ENCODE measurements at places on chromosomes 4 and X.
A peak's percentile ranks its signal among the peaks of the same experiment; 100 is the strongest.

- no peak for DNase-seq
These were observed 16.2 kb downstream of the ZFYVE28 start for GRCh38 chr4:2402048-2402842.

GRCh38 chrX:40304115-40304514 is 206.4 kb upstream of the BCOR start:
- no peak for DNase-seq

- DNase-seq, result no peak
These were observed 76.2 kb downstream of the PRRG1 start for GRCh38 chrX:37425370-37425769.

- DNase-seq, result no peak
These were observed 91.6 kb downstream of the TSPAN7 start for GRCh38 chrX:38652934-38653442.

GRCh38 chrX:68844581-68844980 is 15.8 kb downstream of the EFNB1 start:
- no peak for DNase-seq

GRCh38 chr4:20658456-20658855 is 41.8 kb upstream of the PACRGL start:
- DNase-seq, result no peak

- no peak for DNase-seq
These were observed 329.4 kb downstream of the NAF1 start for GRCh38 chr4:162837241-162837640.

DNA sequence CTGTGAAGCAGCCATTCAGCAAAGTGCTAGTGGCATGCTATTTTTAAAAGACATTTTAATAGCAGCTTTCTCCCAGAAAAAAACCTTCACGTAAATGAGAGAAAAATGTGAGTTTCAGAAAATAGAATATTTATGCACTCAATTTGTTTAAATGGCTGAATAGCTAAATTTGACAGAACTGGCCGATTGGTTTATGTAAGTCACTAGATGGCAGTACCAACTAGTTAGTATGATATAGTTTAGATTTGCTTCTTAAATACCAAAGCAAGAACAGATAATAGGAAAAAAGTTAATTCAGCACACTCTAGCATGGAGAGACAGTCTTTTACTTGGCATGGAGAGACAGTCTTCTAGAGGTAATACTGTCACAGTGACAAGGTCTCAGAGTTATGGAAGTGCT is 250.1 kb downstream of the SNCA start:
- no peak for DNase-seq

- DNase-seq, result no peak
These were observed 1.1 kb downstream of the SOWAHB start for GRCh38 chr4:76896614-76897535.

- DNase-seq, result no peak
These were observed 46.5 kb downstream of the CWH43 start for GRCh38 chr4:49032440-49033161.

- DNase-seq, result no peak
These were observed 1.5 kb downstream of the STARD8 start for GRCh38 chrX:68648960-68649359.

DNA sequence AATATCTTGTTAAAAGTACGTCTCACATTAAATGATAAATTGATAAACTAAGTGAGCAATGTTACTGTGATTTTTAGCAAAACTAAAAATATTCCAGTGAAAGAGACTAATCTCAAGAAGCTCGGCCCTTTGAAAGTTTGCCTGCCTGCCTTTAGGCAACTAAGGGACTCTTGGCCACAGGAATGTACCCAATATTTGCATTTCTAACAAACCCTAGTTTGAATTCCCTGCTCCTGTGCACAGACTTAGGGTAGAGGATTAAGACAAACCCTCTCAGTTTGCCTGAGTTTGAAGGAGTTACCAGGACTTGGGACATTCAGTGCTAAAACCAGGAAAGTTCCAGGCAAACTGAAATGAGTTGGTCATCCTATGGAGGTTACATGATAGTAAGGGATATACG is 157.1 kb downstream of the SCFD2 start:
- DNase-seq, result no peak

DNA sequence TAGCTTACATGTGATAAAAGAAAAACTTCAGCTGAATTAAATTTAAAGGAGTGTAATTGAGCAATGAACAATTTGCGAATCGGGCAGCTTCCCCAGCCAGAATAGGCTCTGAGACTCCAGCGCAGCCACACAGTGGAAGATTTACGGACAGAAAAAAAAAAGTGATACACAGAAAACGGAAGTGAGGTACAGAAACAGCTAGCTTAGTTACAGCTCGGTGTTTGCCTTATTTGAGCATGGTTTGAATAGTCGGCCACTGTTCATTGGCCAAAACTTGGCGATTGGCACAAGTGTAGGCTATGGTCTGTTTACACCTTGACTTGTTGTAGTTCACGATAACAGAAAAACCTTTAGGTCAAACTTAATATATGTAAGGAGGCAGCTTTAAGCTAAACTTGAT is 16.7 kb upstream of the SUPT20HL1 start:
- no peak for DNase-seq

- no peak for DNase-seq
These were observed 209.4 kb upstream of the ANXA3 start for GRCh38 chr4:78342125-78342524.

DNA sequence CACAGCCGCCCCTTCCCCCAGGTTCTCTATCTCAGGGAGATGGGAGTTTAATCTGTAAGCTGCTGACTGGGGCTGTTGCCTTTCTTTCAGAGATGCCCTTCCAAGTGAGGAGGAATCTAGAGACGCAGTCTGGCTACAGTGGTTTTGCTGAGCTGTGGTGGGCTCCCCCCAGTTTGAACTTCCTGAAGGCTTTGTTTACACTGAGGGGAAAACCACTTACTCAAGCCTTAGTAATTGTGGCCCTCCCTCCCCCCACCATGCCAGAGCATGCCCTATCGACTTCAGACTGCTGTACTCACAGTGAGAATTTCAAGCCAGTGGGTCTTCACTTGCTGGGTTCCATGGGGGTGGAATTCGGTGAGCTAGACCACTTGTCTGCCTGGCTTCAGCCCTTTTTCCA is 131.3 kb downstream of the FAAH2 start:
- DNase-seq, result no peak

- no peak for DNase-seq
These were observed 31.1 kb upstream of the PDLIM3 start for GRCh38 chr4:185566425-185566824.

- no peak for DNase-seq
These were observed 25.5 kb upstream of the RXFP1 start for GRCh38 chr4:158496030-158496741.

DNA sequence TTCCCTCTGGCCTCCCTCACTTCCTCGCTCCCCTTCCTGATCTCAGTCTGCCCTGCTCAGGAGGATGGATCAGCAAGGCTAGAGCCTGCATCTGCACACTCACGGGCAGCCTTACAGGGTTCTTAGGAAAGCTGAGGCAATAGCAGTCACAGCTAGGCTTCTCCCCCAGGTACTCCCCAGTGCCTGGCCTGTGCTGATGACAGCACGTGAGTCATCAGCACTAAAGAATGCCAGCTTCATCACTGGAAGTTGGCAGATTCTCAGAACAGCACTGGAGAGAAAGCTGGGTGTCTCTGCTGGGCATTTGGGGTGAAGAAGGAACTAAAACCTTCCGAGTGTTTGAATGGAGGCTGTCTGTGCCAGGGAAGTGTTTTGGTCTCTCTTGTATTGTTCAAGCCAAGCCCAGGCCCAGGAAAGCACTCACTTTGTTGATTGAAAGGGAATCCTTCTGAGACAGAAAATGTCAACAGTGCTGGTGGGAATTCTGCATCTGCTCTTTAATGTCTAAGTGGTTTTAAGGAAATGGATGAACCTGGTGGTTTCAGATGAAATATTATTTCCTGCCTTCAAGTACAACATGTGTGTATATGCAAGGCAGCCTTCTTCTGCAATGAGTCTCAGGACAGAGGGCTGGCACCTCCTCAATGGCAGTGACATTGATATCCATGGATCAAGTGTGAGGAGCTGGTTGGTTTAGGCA is 73.0 kb upstream of the SCOC start:
- DNase-seq, result no peak

DNA sequence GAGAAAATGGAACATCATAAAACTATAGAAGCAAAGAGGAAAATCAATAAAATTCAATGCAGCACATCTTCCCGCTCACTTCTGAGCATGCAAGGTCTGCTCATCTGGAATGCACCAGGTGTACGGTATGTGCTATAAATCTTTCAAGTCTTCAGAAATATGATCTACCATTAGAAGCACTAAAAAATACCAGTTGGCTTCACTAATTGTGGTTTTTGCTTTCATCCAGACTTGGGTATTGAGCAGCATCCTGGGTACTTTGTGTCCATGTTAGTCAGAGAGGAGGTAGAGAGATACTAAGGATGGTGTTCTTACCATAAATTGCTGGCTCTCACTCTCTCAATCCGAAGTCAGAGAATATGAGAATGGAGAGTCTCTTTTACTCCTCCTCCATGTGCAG is 477.1 kb downstream of the PPARGC1A start:
- no peak for DNase-seq

DNA sequence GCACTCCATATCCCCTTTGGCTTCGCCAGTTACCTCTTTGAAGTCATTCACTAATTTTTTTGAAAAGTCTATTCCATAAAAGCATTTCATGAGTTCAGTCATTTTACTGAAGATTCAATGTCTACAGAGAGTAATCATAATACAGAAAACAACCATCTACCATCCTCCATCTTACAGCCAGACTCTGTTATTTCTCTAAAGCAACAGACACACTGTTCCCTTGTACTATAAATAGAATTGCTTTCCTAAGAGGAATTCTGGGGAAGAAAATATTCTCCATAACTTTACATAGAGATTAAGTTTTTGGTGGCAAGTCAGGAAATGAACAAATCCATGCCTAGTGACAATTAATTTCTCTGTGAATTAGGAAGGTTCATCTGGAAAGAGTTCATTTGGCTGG is 37.0 kb downstream of the XK start:
- no peak for DNase-seq

GRCh38 chr4:98539299-98539698 is 119.1 kb downstream of the TSPAN5 start:
- DNase-seq, result no peak

- DNase-seq, result no peak
These were observed 50.8 kb downstream of the PPEF1 start for GRCh38 chrX:18757956-18758932.

GRCh38 chr4:173337463-173337862 is 3.3 kb upstream of the HMGB2 start:
- DNase-seq, result no peak

DNA sequence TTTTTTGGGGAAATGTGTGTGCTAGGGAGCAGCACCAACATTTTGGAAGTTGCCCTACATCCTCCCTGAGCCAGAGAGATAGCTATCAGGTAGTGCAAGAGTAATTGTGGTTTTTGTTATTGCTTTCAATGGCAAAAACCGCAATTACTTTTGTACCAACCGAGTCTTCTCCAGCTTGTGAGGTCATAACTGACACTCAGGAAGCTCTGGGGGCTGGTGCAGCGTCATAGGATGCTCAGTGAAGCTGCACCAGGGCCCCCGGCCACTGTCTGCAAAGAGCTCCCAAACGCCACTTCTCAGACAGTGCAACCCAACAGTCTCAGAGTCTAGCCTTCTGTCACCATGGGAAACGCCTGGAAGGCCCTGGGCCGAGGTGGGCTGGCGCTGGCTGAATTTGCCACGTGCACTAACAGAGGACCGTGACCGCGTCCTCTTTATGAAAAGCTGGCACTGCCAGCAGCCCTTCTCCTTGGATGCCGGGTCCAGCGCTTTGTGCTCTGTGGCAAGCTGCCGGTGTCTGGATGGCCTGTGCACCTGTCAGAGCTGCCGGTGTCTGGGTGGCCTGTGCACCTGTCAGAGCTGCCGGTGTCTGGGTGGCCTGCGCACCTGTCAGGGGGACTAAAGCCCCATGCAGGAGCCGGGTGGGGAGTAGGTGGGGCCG is 19.4 kb downstream of the SH3TC1 start:
- no peak for DNase-seq

- no peak for DNase-seq
These were observed 30.5 kb downstream of the PHKA1 start for GRCh38 chrX:72683631-72684030.

DNA sequence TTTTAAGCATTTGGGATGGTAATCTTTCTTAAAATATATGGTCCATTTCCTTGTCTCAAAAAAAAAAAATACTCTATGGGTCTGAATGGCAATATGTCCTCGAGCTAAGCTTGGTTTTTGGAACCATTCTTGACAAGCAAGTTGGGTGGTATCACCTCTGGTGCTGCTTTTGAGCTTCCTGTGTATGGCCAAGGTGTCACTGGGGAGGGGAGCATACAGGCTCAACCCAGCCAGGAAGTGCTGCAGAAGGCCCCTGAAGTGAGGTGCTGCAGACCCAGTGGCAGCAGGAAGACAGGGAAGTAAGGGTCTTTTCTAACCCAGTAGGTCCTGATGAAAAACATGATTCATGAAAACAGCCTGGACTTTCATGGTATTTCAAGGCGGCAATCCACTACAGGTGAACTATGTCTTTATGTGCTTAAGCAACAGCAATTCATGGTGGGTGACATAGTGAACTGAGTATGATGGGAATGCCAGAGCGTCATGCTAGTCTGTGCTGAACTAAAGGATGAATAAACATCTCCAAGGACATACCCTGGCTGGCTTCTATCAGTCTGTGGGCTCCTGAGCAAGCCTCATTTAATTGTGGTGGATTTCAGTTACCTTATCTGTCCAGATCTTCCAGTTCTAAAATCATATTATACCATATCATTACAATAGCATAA is 15.1 kb downstream of the TRAPPC2 start:
- DNase-seq, result no peak

DNA sequence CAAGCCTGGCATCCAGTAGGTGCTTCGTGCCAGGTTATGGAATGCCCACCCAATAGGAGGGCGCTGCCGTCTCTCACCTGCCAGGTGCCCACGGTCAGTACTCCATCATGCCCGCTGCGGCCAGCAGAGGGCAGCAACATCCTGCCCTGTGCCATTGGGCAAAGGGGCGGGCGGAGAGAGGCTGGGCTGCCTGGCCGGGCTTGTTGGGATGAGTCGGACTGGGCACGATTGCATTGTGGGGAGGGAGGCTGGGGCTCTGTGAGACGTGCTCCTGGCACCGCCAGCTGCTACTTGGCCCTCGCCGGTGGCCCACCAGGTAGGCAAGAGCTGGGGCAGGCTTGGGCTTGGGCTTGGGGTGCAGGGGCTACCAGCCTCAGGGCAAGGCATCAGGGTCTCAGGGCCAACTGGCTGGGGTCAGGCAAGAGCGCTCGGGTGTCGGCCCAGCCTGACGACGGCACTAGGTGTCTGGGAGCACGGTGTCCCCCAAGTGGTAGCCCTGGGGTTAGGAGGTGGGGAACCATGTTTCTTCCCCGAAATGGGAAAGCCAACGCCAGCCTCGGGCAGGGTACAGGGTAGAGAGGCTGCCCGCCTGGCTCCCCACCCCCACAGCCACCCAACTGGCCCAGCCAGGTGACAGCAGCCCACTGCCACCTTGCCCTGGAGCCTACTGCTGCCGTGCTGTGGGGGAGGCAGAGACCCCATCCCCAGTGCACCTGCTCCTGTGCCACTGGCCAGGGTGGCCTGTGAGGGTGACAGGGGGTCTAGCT is at the start of gene PLXNB3:
TSS of gene PLXNB3 (plus strand) at position 261 of the 767 bp plus-strand sequence. CDS start 1,287 bp downstream, outside the sequence.
- peak; percentile 44 for DNase-seq

DNA sequence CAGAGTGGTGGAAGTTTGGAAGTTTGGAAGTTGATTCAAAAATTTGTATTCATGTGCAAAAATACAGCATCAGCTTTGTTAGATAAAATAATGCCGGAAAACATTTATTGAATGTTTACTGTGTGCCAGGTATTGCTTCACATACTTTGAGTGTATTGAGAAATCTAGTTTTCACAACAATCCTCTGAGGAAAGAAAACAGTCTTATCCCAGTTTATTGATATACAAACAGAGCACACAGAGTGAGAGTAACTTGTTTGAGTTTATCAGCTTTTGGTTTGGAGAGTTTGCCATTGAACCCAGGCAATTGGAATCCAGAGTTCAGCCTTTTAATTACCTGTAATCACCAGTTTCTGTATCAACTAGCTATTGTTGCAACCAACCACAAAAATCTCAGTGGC is 127.2 kb upstream of the RPS6KA3 start:
- DNase-seq, result no peak

All from central memory CD8-positive, alpha-beta T cell (primary cell).